ENCODE measurements at places on chromosomes 3 and 15. TPM values are rescaled to one million over a fixed set of nuclear protein-coding genes. Genes with fewer than 3 reads are reported as not detected.

Gene TMEM207
- total RNA-seq, result not detected

DNA sequence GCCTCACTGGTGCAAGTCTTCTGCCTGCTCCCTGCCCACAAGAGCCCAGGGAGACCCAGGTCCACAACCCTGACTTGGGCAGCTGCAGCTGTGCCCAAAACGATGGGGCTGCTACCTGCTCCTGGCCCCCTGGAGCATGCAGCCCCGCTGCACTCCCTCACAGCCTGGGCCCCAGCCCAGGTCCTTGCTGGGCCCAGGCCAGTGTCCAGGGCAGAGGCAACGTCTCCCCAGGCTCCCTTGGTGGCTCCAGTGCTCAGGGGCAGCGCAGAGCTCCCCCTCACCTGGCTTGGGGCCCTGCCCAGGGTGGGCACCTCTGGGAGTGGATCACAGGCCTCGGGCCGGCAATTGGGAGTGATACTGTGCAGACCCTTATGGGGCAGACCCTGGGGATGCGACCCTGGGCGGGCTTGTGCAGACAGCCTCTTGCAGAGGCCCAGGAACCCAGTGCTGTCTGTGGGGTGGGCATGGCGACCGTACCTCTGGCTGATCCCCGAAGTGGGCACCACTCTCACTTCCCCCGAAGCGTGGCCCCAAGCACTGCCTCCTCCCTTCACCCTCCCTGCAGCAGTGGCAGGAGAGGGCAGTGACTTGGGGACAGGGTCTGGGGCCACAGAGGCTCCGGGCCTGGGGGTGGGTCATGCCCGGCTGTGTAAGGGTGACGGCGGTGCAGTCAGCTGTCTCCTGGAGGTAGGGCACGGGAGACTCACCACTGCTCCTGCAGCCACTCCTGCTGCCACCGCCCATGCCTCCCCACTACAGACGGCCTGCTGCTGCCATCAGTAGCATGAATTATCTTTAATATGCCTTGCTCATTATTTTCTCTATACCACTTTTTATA, 255.9 kb downstream of the DOCK3 start:
- DNase-seq, result no peak

DNA sequence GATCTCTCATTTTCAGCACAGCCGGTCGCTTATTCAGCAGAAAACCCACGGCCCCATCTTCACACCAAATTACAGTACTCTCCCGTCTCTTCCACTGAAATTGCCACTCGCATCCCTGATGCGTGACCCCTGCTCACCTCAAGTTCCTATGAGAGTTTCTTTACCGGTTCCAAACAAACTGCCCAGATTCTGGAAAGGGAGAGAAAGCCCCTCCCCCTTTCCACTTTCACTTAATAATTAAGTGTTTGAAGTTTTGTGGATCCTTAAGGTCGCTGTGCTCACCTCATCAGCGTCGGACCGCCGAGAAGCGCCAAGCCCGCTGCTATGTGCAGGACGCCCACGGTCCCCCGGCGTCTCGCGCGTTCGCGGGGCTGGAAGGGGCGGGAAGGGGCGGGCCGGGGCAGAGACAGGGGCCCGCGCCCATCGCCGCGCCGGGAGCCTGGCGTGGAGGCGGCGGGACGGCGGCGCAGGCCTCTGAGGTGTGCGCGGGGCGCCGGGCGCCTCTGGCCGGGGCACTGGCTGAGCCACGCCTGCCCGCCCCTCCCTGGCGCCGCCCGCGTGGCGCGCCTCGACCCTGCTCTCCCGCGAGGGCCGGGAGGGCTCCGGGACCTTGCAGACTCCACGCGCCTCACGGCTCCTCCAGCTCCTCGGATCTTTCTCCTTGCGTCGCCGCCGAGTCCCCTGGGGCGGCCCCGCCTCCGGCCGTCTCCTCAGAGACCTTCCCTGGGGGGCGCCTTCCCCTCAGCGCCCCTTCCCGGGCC, at the start of gene GPR156:
TSS of gene GPR156 (minus strand) at position 476 of the 761 bp plus-strand sequence. CDS start 41,124 bp downstream, outside the sequence.
- DNase-seq, result no peak

Gene TNFSF10
- 13.0 TPM for total RNA-seq

DNA sequence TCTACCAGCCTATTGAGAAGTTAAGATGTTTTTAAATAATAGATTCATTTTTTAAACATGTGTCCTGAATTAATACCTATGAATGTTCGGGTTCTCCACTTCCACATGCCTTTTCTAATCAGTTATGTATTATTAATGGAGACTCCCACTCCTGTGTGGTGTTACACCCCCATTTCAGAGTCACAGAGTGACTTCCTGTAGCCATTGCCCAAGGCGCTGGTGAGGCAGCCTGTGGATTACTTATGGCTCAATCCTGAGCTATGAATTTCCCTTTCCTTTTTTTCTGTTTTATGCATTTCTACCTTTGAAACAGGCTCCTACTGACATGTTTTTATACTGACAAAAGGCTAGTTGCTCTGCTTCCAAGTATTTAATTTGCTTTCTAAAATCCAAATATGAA, 162.3 kb downstream of the GABRG3 start:
- no peak for DNase-seq

DNA sequence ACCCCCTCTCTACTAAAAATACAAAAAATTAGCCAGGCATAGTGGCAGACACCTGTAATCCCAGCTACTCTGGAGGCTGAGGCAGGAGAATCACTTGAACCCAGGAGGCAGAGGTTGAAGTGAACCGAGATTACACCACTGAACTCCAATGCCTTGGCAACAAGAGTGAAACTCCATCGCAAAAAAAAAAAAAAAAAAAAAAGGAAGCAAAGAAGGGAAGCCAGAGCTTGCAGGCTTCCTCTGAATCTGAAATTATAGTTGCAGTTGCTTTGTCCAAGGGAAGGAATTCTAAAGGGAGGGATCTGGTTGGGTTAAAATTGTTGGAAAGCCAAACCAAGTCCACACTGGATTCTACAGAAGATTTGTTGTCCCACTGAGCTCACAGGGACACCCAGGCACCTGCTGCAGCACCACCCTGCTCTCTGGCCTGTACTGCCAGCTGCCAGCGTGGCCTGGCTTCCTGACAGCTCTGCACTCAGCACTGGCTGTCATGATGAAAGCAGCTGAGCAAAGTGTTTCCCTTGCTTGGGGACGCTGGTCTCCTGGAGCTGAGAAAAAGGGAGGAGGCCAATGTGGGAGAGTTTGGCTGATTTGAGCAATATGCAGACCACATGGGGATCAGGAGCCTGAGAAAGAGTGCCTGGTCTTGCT, 88.8 kb upstream of the HES1 start:
- peak; percentile 84 for DNase-seq

DNA sequence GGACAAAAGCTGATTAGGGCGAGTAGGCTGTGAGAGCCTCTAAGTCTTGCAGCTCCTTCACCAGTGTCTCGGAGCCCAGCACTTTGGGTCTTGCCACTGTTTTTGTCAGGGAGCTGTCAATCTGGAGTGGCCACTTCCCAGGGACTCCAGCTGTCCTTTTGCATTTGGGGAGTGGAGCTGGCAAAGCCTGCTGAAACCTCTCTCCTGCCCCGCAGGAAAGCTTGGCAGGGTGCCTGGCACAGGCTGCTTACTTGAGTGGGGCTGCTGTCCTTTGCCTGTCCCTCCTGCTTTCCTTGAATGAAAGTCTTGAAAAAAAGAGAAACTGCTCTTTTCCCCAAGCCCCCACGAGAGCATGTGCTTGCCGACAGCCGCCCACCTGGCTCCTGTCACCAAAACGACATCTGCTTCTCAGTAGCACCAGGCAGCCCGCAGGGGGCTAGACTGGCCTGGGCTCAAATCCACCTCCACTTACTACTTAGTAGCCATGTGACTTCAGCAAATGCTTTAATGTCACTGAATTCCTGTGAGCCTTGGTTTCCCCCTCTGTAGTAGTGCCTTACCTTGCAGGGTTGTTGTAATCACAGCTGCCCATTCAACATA, 13.7 kb downstream of the USP13 start:
- peak; percentile 82 for DNase-seq

GRCh38 chr15:36117296-36117787, 462.1 kb upstream of the CDIN1 start:
- no peak for DNase-seq

Gene STARD9
- total RNA-seq, result 9.2 TPM

DNA sequence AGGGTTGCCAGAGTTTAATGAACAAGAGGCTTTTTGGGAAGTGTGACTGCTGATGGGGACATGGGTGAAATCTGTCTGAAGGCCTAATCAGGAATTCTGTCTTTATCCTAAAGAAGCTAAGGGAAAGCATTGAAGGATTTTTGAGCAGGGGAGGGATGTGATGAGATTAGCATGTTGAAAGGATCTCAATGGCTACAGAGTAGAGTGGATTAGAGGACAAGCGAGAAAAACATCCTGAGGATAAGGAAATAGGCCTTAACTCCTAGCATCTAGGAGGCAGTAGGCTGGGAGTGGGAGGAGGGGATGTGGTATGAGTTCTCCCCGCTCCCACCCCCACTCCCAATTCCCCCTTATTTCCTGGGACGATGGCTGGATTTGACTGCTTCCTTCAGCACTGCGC, 35.1 kb upstream of the SNTN start:
- DNase-seq, result no peak

- no peak for DNase-seq
Measured at GRCh38 chr3:146088840-146089239, 72.1 kb downstream of the PLOD2 start.

- no peak for DNase-seq
Measured at GRCh38 chr3:152040319-152040718, 166.9 kb downstream of the SUCNR1 start.

Gene ELL3
- total RNA-seq, result 2.2 TPM

DNA sequence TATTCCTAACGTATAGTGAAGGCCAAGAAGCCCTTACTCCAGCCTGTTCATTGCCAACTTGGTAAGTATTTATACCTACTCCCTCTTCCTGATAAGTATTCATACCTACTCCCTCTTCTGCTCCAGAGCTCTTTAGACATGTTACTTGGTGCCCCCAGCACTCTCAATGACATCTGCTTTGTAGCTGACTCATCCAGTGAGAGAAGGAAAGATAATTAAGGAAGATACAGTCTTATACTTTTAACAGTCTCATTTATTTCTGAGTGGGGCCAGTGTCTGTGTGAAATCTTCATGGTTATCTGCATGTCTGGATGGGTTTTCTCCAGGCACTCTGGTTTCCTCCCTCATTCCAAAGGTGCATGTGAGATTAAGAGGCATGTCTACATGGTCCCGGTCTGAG, 698.7 kb downstream of the FHIT start:
- no peak for DNase-seq

GRCh38 chr3:160400030-160400701, 716 bp downstream of the SMC4 start:
- DNase-seq, result peak; percentile 79

DNA sequence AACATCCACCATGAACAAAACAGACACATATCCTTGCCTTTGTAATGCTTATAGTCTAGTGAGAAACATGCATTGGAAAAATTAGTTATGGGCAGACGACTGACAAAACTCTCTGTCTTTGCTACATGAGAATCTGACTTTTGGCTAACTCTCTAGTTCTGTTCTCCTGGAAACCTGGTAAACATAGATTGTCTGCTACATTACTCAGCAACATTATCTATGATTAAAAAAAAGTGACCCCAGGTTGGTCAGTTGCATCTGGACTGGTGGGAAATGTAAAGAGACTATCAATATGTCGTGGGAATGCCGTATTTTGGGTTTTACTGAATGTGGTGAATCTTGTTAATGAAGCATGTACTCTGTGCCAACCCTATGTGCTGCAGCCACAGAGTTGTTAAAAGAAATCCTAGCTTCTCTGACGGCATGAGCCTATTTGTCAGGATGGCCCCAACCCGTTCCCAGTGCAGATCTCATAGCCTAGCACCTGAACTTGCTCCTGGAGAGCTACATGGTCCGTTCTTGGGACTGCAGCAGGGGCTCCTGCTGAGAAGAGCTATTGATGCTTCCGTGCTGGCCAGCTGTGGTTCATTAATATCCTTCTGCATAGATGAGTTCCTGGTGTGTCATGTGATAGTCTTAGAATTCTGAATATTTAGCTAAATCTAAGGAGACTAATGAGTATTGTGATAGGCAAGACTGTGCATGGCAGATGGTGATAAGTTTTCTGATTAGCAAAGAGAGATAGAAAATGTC, 311.7 kb upstream of the ZNF717 start:
- no peak for DNase-seq

DNA sequence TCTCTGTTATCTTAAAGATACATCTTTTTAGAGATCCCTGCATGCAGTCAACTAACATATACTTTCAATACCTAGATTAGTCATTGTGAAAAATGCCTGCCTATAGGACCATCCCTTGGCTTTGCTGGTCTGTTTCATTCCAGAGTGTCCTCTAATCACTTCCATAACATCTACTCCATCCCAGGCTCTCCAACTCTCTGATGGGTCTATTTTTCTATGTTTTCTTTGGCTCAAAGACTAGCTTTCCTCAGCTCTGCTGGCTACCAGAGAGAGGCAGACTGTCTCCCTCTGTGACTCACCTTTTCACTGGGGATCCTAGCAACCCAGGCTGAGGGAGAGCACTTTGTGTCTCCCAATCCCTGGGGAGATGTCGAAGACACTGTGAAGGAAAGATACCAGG, 547.7 kb upstream of the MCTP2 start:
- DNase-seq, result no peak

Gene CLDN16
- total RNA-seq, result not detected

DNA sequence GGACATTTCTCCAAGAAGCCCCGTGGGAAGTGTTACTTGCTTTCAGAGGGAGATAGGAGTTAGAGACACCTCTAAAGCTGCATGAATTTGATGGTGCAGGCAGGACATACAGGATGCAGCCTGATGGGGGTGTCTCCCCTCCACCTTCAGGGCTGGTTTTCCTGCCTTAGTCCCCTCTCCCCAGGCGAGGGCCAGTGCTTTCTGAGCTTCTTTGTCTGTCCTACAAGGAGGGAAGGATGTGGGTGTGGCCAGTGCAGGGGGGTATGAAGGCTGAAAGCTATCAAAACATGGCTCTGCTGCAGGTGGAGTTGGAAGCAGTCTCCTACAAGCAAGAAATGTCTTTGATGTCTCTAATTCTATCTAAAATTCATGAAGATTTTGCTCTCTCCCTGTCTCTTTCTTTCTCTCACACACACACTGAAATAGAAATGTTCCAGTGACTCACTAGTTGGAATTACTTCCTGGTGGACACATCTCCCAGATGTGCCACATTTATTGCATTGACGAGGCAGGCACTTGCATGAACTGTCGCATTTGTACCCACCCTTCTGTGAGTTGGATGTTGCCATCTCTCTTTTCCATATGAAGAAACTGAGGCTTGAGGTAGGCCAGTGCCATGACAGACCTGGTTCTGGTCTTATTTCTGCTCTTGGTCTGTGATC, 13.9 kb upstream of the PODXL2 start:
- DNase-seq, result no peak

Gene BNC1
- 0.11 TPM for total RNA-seq

Gene RGMA
- 16.5 TPM for total RNA-seq

GRCh38 chr3:72496051-72496670, 352.1 kb downstream of the SHQ1 start:
- no peak for DNase-seq

GRCh38 chr15:44295750-44296431, 7.4 kb downstream of the GOLM2 start:
- DNase-seq, result no peak

Gene GP9
- 0.27 TPM for total RNA-seq

DNA sequence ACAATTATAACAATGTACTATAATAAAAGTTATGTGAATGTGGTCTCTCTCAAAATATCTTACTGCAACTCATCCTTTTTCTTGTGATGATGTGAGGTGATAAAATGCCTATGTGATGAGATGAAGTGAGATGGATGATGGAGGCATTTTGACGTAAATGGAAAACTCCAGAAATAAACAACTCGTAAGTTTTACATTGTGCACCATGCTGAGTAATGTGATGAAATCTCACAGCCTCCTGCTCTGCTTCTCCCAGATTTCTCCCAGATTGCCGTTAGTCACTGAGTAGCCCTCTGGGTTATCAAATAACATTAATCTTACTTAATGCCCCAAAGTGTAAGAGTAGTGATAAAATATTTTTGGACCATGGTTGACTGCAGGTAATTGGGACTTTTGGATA, 64.8 kb upstream of the SLCO2A1 start:
- DNase-seq, result no peak

- DNase-seq, result no peak
Measured at GRCh38 chr15:57503051-57503702, 88.5 kb upstream of the MYZAP start.
